ENCODE measurements at places on chromosomes 6 and 20.

DNA sequence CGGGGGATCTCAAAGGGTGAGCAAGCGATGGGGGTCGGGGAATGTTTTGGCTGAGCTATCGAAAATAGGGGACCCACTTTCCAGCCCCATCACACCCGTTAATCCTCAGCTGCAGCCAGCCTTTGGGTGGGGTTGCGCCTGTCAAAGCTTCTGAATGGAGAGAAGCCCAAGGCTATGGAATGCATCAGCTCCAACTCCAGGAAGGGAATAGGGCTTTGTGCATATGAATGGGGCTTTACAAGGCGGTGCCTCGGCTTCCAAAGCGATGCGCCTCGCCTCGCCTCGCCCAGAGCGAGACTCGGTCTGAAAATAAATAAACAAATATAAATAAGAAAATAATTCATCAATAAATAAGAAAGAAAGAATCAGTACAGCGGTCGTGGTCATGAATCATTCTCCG, 751.4 kb upstream of the DEFB115 start:
- no peak for DNase-seq

DNA sequence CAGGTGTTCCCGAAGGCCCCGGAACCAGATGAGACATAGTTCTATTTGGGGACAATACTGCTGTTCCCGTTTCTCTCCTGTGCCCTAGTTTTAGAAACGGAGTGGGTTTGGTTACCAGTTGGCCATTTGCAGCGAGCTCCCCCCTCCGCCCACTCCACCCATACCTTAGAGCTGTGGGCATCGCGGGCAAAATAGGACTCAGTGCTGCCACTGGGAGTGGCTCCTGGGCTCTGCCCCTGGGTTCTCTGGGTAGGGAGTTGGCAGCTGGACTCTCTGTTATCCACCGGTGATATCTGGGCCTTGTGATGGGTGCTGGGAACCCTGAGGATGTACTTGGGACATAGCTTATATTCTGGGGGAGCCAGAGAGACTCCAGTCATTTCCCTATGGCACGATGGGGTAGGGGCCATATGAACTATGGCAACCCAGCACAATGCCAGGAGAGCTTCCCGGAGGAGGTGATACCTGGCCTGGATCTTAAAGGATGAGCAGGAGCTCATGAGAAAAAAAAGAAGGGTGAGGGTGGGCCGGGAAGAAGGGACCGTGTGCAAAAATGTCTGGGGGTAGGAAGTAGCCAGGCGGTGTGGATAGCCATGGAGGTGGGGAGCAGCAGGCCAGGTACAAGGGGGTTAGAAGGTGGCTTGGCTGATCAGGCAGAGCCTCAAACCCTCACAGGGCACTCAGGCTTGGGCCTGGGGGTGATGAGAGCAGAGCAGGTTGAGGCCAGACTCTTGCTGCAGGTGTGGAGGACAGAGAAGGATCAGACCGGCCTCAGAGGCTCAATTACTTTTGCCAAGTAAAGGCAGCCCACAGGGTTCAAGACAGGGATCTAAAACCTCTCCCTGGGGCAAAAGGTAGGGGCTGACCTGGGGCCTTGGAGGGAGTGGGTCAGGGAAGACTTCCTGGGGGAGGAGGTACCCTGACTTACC, 9.6 kb downstream of the SRC start:
- DNase-seq: no peak

DNA sequence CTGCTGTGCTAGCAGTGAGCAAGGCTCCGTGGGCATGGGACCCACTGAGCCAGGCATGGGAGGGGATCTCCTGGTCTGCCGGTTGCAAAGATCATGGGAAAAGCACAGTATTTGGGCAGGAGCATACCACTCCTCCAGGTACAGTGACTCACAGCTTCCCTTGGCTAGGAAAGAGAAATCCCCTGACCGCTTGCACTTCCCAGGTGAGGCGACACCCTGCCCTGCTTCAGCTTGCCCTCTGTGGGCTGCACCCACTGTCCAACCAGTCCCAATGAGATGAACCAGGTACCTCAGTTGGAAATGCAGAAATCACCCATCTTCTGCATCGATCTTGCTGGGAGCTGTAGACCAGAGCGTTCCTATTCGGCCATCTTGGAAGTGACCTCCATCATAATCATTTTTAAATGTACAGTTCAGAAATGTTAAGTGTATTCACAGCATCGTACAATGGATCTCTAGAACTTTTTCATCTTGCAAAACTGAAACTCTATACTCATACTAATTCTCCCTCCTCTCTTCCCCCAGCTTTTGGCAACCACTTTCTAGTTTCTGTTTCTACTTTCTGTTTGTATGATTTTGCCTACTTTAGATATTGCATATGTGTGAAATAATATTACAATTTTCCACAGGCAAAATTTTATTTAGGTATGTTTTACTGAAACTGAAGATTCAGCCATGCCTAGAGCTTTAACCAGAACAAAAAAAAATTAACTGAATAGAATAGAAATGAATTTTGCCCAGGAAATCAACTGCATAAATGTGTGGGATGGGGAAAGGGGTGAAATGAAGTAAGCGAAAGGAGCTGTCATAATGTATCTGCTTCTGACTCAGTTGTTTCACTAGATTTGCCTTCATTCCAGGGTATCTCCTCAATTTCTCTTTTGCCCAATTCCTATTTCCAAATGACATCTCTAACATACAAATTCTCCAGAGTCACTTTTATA, 100.0 kb downstream of the RWDD2A start:
- DNase-seq: no peak

DNA sequence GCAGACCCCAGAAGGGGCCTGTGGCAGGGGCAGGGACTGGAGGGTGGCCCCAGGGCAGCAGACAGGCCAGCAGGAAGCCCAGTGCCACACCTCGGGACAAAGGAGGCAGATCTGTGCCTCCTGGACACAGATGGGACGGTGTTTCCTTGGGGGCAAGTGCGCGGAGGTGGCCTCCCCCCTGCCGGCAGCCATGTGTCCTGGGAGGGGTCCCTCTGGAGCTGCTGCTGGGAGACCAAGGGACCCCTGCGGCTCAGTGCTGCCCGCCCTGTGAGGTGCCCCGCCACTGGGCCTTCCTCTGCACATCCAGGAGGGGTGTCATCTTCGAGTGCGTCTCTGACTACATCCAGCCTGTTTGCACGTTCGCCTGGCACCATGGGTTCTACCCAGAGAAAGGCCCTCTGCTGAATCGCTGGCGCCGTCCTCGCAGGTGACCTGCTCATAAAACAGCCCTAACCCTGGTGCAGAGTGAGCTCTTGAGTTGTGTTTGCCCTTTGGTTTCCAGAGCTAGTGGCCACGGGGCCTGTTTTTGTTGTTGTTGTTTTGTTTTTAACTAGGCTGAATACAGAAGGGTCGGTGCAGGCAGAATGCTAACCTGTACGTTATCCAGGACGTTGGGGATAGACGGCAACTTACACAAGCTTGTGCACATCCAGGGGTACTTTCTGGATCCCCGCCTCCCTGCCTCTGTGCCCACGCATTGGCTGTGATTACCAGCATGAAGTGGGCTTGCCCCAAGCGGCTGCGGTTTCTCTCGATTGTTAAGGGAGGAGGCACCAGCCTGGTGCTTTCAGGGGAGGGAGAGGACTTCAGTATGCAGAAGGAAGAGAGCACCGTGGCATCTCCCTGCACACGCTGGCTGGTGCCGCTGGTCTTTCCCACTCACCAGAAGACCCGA, 1.3 kb upstream of the KCNQ2 start:
- DNase-seq: no peak

DNA sequence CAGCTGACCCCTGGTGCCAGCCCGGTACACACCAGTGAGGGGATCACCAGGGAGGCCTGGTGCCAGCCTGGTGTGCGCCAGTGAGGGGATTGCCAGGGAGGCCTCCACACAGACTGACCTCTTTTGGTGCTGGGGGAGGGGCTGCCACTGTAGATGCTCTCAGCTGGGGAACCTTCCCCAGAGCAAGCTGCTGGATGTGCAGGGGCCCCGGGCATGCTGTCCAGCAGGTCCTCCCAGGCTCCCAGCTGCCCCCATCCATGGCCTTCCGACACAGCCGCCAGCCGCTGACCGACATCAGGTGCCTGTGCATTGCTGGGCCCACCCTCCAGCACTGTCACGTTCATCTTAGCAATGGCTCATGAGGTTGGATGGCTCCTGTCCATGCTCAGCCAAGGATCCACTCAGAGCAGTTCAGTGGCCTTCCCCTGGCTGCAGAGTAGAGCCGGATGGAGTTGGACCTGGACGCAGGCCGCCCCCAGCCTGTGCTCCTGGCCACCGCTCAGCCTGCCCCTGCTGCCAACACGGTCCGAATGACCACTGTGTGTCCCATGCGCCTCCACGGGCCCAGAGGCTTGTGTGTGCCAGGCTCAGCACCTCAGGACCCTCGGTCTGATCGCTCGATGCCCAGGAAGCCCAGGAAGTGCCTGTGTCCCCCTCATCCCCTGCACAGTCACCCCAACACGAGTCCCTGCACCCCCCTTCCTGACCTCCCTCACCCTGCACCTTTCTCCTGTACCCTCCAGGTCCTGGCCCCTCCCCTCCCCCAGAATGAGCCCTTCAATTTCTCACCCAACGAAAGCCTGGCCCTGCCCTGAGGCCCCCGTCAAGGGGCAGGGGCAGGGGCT, 95.7 kb downstream of the YTHDF1 start:
- no peak for DNase-seq

- no peak for DNase-seq
These were observed 68.3 kb upstream of the ASF1A start for GRCh38 chr6:118825661-118826060.

DNA sequence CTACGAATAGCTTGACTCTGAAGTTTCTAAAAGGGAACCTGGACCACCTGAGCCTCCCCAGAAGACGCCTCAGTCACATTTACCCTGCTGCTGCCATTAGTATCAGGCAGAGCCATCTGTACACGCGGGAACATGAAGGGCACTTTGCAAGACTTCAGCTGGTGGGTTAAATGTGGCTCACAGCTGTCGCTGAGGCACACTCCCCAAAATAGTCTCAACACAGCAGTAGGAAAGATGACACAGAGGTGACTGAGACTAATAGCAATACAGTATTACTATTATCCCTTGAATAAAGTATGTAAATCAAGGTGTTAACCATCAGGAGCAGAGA, 29.0 kb downstream of the PSMB1 start:
- DNase-seq: no peak

DNA sequence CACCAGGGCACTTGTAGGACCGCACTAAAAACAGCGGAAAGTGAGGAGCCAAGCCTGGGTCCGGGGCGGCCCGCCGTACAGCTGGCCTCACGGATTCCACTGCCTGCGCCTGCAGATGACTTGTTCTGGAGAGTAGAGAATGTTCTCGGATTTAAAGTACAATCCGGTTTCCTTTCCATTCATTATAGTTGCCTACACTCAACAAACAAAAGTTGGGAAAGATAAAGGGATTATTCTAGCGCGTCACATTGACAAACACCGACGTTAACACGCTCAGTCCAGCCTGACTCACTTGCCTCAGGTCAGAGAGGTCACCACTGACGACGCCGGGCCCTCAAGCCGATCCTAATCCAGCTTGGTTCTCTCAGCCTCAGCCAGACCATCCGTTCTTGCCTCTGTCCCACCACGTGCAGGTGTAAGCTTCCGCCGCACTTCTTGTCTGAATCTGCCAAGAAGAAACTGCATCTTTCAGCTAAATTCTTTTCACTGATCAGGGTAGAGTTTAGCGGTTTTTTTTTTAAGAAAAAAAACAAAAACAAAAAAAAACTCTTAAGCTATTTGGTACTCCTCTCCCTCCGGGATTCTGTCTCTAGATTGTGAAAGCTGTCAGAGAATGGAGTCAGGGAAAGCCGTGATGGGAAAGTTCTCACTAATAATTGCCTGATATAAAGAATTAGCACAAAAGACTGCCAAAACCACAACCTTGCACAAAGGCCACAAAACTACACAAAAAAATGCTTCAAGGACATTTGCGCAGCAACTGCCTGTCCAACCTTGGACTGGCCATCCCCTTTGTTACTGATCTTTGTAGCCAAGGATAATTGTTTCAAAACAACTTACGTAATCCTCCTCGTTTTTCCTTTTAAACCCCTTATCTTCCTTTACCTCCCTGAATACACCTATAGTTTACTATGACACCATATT, 1.1 kb upstream of the PHF10 start:
- peak; percentile 3 for DNase-seq

- DNase-seq: no peak
These were observed 84.4 kb downstream of the EYA2 start for GRCh38 chr20:46978951-46979491.

GRCh38 chr6:168576388-168576787, 135.4 kb downstream of the SMOC2 start:
- DNase-seq: no peak

- DNase-seq: no peak
These were observed 57.5 kb upstream of the SLC4A11 start for GRCh38 chr20:3296261-3297078.

- no peak for DNase-seq
These were observed 1.9 kb upstream of the AFDN start for GRCh38 chr6:167824591-167825331.

DNA sequence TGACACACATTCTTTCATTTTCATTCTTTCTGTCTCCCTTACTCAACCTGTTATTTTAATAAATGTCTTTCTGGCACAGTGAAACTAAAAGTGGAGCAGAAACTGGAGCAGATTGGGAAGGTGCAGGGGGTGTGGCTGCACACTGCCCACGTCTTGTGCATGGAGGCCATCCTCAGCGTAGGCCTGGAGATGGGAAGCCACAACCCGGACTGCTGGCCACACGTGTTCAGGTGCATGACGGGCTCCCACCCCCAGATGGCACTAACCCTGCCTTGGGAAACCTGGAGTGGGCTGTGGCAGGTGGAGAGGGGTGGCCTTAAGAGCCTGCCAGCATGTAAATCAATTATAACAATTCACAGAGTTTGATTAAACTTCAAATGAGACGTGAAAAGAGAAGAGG, 71.4 kb upstream of the PBOV1 start:
- no peak for DNase-seq

- DNase-seq: peak; percentile 17
These were observed 65.0 kb upstream of the EEF1A1 start for GRCh38 chr6:73585566-73586415.

- no peak for DNase-seq
These were observed 148.5 kb upstream of the TAB2 start for GRCh38 chr6:149168968-149169367.

GRCh38 chr6:156634048-156634447, 143.1 kb upstream of the ARID1B start:
- no peak for DNase-seq

GRCh38 chr6:138637822-138638221, 135.7 kb upstream of the CCDC28A start:
- DNase-seq: no peak

All from effector CD4-positive, alpha-beta T cell (primary cell).